ENCODE measurements at places on chromosomes 4 and X.
A peak's percentile ranks its signal among the peaks of the same experiment; 100 is the strongest.

DNA sequence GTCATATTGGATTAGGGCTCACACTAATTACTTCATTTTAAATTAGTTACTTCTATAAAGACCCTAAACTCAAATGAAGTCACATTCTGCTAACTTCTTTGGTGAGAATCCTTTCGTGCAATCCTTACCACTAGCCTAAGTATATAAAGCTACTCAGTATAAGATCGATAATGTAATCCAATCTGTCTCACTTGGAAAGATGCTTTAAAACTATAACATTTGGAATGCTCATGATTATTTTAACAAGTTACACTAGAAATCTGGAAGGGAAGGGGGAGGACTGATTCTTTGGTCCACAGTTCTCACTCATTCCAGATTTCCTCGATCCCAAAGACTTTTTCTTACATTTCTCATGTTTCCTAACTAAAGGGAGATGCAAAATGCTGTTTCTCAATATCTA is 336.4 kb upstream of the SLIT2 start:
- no peak for DNase-seq

- no peak for DNase-seq
These were observed 4.5 kb downstream of the MSN start for GRCh38 chrX:65671966-65672365.

GRCh38 chr4:121943941-121944340 is 7.9 kb downstream of the TRPC3 start:
- no peak for DNase-seq

GRCh38 chrX:66150163-66150562 is 13.9 kb upstream of the HEPH start:
- no peak for DNase-seq

GRCh38 chr4:161359491-161359890 is 804.3 kb downstream of the FSTL5 start:
- no peak for DNase-seq

DNA sequence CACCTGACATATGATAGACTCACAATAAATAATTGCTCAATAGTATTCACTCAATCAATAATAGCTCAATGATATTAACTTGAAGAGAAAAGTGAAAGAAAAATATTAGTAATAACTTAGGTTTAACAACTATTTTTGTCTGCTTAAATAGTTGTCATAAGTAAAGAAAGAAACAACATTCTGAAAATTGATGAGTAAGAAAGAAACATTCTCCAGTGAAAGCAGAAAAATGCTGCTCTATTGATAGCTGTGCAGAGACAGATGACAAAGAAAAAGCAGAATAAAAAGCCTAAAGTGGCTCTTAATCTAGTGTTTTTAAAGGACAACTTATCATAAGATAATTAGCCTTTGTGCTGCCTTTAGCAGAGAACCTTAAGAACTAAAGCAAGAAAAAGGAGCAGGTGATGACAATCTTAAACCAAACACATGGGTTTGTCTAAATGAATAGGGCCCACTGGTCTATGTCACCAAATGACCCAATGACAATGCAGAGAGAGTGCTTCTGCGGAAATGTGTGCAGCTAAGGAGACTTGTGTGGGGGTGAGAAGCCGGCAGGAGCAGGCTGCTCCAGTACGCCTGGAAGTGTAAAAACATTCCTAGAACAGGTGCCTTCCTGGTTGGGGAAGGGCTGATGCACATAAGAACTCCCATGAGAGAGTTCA is 13.2 kb downstream of the HS3ST1 start:
- DNase-seq, result no peak

DNA sequence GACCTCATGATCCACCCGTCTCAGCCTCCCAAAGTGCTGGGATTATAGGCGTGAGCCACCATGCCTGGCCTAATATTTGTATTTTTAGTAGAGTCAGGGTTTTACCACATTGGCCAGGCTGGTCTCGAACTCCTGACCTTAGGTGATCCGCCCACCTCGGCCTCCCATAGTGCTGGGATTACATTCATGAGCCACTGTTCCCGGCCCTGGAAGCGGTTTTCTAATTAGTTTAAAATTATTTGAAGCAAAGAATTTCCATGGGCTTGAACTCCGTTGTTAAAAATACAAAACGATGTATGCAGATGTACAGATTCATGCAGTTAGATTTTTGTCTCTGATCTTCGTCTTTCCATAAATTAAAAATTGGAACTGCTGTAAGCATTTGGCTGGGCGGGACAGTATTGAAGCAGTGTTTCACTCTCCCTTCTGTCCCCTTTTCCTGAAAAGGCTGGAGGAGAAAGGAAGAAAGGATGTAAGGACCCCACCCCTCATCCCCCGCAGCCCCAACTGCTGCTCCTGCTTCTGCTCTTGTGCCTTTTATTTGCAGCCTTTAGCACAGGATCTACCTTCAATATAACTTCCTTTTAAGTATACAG is 12.0 kb downstream of the TRAPPC11 start:
- DNase-seq, result no peak

- DNase-seq, result no peak
These were observed 101.4 kb upstream of the SLITRK2 start for GRCh38 chrX:145716226-145716625.

DNA sequence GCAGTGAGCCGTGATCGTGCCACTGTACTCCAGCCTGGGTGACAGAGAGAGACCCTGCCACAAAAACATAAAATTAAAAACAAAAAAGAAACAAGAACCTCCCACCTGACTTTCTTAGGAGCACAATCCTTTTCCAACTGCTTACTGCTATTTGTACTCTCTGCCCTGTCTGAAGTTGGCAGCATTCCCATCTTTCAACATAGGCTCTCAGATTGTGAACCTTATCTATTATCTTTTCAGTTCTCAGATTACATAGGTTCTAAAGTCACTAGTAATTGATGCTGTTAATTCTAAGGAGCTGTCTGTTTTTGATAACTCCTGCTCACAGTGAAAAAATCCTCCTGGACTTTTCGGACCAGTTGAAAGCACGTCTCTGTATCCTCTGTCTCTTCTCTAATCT is 812.2 kb upstream of the CT83 start:
- no peak for DNase-seq

DNA sequence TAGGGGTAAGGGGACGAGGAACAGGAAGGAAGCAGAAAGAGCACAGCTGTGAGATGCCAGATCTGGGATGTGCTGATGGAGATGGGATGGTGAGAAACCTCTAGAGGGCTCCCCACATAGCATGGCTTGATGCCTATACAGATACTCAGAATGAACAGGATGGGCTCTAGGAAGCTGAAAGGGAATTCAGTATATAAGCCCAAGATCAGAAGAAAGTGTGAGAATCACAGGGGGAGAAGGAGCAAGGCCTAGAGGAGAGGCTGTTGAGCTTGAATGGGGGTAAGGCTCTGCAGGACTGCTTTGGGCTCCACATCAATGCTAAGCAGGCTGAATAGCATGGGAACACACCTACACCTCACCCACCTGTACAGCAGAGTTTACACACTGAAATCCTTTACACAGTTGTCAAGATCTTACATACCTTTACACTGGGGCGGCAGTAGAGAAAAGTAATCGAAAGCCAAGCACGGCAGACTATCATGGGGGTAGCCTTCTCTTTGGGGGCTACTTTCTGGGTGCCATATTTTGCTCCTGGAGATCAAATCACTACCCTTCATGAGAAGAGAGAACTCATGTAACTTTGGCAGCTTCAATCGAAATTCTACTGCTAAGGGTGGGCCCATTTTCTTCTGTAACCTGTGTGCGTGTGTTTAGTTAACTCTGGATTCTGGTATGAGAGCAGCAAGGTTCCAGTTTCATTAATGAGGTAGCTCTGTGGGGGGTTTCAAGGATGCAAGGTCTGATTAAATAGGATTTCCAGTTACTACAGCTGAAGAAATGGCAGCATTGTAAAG is 30.6 kb downstream of the HOPX start:
- no peak for DNase-seq

GRCh38 chrX:45712067-45712466 is 511.4 kb upstream of the DIPK2B start:
- no peak for DNase-seq

GRCh38 chrX:7266288-7266687 is 118.3 kb upstream of the PUDP start:
- no peak for DNase-seq

GRCh38 chrX:118254611-118255010 is 91.3 kb upstream of the WDR44 start:
- DNase-seq, result peak; percentile 35

DNA sequence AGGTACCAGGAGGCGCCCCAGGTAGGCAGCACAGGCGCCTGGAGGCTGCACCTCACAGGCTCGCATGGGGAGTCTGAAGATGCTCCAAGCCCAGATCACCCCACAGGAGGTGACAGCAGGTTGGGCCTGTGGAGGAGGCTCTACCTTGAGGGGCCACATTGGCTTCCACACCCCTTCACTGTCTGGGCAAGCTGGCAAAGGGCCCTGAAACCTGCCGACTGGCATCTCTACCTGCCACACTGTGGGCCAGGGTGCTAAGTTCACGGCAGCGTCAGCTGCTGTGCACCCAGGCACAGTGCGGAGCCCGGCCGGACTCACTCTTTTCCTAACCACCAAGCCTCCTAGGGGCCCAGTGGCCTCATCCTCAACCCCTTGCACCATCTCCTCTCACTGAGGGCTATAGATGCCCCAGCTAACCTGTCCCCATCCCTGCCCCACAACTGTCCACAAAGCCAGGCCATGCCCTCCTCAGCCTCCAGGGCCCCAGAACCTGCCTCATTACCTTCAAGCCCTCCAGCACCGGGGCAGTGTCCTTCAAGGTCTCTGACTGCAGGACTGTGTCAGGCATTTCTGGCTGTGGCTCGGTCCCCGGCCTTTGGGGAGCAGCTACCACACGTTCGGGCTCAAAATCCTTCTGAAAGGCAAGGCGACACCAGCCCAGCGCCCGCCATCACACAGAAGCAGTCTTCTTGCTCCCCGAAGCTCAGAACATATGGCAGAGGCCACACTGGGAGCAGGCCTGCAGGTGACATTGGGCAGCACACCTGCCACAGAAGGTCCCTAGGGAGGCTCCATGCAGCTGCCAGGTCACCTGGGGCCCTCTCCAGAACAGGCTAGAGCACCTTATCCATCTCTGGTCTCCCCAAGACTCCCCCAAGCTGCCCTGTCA is 28.8 kb downstream of the FGFR3 start:
- DNase-seq, result no peak
